CD4-positive, alpha-beta T cell treated with Interleukin-4 for 4 hours (primary cell): ENCODE measurements at places on chromosomes 1 and 21.

GRCh38 chr21:21415741-21416140 is 417.5 kb downstream of the NCAM2 start:
- DNase-seq, result no peak

- no peak for DNase-seq
Measured at GRCh38 chr1:169326261-169326955, 41.2 kb downstream of the NME7 start.

- peak; percentile 55 for DNase-seq
Measured at GRCh38 chr1:156750191-156750672, 1.2 kb downstream of the HDGF start.

DNA sequence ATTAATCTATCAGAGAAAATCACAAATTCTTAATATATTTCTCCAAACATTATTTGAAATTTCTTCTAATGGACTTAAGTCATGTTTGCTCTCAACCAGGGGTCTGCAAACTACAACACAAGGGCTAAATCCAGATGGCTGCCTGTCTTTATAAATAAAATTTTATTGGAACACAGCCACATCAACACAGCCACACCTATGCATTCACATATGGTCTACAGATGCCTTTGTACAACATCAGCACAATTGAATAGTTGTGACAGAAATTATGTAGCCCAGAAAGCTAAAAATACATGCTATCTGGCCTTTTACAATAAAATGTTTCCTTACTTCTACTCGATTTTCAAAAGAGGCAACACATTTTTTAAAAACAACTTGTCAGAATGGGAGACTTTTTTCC is 103.9 kb downstream of the DPYD start:
- DNase-seq, result no peak

GRCh38 chr1:93979718-93980319 is 70.6 kb upstream of the GCLM start:
- no peak for DNase-seq

DNA sequence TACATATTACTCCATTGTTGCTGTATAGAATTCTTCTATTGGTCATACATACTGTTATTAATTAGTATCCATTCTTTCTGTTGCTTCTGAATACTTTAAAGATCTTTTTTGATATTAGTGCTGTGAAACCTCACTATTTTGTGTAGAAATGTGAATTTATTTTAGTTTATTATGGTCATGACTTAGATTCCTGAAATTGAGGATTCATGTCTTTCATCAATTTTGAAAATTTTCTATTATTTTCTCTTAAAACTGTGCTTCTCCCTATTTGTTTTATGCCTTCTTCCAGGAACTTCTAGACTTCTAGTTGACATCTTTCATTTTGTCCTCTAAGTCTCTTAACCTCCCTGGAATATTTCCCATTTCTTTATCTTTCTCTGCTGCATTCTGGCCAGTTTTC is 113.1 kb downstream of the NTPCR start:
- no peak for DNase-seq

- DNase-seq, result peak; percentile 79
Measured at GRCh38 chr1:159008744-159009188, 941 bp upstream of the IFI16 start.

DNA sequence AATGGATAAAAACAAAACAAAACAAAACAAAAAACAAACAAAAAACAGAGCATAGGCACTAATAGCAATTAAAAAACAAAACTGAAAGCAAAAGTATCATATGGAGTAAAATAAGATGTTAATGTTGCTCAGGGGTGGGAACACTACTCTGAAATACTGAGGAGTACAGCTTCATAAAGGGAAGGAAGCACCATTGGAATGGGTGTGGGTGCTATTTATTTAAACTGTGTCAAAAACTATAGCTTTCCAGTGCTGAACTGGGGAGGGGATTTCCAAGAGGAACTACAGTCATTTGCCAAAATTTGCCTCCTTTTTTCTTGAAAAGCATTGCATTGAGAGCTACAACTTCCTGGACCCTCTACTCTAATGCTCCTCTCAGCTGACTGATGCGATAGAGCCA is 40.0 kb downstream of the SPTA1 start:
- DNase-seq, result peak; percentile 11
